Nephron progenitor cell (in vitro differentiated cells): ENCODE measurements at places on chromosomes 5 and 9.

DNA sequence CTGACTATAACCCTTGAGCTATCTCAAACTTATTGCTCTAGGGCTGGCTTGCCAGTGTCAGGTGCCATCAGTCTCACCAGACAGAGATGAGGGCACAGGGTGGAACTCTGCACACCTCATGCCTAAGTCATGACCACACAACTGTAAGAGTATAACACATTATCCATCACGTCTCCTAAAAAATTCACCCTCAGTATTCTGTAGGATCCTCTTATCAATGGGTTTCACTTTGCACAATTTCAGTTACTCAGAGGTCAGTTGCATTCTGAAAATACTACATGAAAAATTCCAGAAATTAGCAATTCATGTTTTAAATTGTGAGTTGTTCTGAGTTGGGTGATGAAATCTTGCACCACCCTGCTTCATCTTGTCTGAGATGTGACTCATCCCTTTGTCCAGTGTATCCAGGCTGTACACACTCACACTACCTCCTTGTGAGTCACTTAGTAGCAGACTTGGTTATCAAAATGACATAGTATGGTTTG, 690.9 kb upstream of the CDH18 start:
- DNase-seq: no peak

GRCh38 chr9:38018958-38019602, 49.9 kb downstream of the SHB start:
- no peak for DNase-seq

DNA sequence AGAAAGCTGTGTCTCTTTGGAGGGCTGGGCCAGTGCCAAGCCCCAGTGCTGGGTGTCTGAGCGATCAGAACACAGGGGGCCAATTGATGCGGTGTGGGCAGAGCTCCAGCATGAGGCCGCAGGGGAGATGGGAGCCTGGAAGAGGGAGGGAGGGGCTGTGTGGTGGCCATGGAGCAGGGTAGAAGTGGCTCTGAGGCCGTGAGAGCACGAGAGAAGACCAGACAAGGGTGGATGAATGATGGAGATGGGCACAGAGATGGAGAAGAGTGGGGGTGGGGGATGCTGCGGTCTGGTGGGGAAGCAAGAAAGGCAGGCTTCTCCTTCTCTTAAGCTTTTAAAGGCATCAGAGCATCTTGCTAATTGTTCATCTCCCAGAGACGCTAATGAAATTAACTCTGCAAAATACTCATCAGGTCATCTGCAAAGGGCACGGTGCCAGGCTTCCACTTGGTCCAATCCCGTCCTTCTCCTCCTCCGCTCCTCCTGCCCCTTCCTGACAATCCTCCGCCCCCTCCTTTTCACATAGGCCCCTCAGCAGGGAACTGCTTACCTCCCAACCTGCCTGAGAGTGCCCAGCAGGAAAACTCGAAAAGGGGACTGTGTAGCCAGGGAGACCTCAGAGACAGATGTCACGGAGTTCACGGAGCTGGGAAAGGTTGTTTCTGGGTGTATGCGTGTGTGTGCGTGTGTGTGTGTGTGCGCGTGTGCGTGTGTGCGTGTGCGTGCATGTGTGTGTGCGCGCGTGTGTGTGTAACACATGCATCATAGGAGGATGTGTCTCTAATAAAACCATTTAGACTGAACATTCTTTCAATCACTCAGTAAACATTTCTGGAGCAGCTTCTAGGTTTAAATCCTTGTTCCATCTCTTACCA, 7.1 kb upstream of the UNC5A start:
- DNase-seq: no peak

DNA sequence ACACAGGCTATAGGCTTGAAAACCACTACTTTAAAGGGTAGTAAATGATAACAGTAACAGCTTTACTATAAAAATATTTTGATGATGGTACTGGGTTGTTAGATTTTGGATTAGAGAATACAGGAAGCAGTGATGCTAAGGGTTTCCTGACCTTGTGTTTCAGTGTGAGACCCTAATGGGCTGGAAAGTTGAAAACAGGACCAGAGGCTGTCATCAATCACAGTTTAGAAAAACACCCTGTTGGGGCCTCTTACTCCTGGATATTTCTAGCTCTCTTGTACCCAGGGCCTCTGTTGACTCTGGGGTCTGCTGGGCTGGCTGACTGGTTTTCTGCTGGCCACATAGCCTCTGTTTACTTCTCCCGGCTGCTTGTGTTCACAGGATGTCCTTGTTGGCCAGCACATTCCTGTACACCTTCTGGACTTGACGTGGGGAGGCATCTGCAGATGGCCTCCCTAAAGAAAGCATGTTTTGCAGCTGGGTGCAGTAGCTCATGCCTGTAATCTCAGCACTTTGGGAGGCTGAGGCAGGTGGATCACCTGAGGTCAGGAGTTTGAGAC, 21.5 kb downstream of the ACER2 start:
- no peak for DNase-seq

- no peak for DNase-seq
These were observed 3.0 kb downstream of the RLN1 start for GRCh38 chr9:5336688-5337087.
